ENCODE measurements at places on chromosomes 12 and 14.

- DNase-seq: no peak
Observed at GRCh38 chr12:95177201-95177768, 40.0 kb downstream of the FGD6 start.

GRCh38 chr14:77406718-77407117, 16.6 kb downstream of the NOXRED1 start:
- no peak for DNase-seq

DNA sequence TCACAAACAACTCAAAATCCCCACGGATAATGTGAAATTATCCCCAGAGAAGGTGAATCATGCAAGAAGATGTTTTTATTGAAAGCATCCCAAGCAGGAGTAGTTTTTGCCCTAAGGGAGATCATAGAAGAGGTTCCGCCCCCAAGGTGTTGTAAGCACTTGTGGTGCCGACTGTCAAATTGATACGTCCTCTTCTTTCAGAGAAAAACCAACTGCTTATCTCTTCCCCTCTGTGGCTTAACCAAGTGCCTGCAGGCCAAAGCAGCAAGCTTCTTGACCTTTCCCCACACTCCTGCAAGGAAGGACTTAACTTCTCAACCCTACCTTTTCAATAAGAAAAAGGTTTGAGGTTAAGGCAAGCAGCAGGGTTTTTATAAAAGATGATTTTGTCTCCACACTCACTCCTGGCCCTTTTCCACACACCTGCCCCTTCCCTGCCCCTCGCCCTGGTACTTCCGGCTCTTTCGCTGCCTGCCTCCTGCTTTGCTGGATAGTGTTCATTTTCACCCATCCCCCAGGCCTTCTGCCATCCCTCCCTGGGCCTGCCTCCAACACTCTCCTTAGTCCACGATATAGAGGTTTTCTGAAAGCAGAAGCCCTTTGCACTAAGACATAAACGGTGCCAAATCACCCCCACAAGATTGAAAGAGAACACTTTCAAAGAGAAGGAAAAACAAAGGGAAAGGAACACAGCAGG, 114.5 kb downstream of the EGLN3 start:
- DNase-seq: no peak

GRCh38 chr14:37230551-37231194, 32.9 kb downstream of the MIPOL1 start:
- DNase-seq: no peak

- DNase-seq: no peak
Observed at GRCh38 chr12:3987571-3987970, 114.4 kb upstream of the PARP11 start.

DNA sequence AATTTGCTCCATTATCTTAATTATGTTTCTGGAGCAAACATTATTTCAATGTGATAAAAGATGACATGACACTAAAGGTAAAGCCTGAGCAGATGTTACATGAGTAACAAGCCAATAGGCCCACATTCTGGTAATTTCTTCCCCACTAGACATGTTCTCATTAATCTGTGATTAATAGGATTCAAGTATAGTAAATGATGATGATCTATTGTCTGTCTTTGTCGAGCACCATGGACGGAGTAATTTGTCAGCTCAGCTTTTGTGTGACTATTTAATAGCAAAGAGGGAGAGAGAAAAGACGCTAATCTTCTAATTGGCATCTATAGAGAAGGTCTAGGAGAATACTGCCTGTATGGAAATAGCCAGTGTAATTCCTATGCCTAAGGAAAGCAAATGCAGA, 62.2 kb upstream of the INSM2 start:
- no peak for DNase-seq

GRCh38 chr14:93100570-93100969, 15.2 kb downstream of the ITPK1 start:
- no peak for DNase-seq

GRCh38 chr12:24688601-24689000, 260.3 kb downstream of the BCAT1 start:
- DNase-seq: no peak

- no peak for DNase-seq
Observed at GRCh38 chr14:101333335-101334280, 227.7 kb upstream of the DIO3 start.

DNA sequence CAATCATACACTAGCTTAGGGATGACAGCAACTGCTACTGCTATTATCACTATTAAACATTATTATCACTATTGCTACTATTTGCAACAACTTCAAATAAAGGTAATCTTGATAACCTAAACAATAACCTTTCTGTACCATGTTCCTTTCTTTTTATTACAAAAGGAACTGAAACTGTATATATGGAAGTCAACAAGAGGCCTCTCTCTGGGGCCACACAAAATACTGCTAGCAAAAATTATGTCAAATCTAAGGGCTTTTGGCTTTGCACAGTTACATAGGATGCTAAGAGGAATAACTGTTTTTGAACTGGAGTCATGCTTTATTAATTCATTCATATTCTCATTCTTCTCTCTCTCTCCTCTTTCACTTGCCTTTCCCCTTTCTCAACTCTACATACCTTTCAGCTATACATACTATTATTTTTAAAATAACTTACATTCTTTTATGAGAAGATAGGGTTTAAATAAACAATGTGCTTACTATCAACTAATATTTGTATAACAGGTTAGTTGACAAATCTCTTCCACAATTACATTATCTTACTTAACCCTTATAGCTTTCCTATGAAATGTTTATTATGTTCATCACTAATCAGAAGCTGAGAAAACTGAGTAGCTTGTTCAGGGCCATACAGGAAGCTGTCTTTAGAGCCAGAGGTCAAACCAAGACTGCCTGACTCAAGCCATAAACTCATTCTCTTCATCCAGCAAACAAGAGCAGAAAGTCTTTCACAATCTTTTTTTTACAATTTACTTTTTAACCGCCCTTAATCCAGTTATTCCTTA, 25.7 kb downstream of the SPTSSA start:
- no peak for DNase-seq

DNA sequence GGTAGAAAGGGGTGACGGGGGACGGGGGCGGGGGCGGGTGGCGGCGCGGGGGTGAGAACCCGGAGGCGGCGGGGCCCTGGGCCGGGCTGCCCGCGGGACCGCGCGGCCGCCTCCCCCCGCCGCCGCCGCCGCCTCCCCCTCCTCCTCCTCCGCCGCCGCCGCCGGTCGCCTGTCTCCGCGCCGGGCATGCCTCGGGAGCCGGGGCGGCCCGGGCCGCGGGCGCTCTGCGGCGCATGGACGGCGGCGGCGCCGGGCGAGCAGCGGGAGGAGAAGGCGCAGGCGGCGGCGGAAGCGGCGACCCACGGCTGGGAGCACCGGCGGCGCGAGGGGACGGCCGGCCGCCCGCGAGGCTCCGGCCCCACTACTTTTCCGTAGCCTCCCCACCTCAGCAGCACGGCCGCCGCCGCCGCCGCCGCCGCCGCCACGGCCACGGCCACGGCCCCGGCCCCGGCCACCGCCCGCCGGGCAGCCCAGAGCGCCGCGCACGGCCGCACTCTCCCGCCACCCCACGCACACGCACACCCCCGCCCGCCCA, at the start of gene NPAS3:
Gene NPAS3, plus strand, starts transcription at position 161 of the 535 bp plus-strand sequence.
- no peak for DNase-seq

GRCh38 chr14:94310248-94310647, 12.9 kb downstream of the SERPINA6 start:
- DNase-seq: no peak

DNA sequence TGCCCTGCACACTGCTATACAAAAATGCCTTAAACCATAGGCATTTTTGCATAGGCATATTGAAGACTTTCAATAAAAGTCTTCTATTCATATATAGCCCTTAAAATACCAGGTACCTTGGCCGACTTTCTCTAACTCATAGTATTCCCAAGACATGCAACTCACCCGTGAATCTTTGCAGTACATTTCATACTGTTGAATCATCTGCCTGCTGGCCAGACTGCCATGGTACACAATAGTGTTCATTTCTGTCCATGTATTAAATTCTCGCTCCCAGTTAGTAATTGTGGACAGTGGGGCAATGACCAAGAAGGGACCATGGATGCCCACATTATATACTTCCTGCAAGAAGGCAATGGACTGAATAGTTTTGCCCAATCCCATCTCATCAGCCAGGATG, 24.3 kb upstream of the SUPT16H start:
- no peak for DNase-seq

DNA sequence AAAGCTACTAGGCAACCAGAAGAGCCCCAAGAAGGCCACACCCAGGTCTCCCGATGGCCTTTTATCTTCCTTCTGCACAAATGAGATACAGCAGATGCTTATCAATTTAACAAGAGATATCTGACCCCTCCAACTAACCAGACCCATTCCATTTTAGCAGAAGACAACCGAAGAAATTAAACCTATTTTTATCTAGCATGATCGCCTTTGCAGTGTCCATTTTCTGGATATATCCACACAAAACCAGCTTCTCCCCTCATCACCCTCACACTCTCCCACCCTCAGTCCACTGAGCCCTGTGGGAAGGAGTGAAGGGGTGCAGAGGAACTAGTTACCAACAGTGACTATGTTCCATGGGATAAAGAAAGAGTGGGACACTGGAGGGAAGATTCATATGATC, 20.9 kb upstream of the DHRS4 start:
- DNase-seq: no peak

- DNase-seq: no peak
Observed at GRCh38 chr14:50109342-50109741, 7.0 kb downstream of the VCPKMT start.

DNA sequence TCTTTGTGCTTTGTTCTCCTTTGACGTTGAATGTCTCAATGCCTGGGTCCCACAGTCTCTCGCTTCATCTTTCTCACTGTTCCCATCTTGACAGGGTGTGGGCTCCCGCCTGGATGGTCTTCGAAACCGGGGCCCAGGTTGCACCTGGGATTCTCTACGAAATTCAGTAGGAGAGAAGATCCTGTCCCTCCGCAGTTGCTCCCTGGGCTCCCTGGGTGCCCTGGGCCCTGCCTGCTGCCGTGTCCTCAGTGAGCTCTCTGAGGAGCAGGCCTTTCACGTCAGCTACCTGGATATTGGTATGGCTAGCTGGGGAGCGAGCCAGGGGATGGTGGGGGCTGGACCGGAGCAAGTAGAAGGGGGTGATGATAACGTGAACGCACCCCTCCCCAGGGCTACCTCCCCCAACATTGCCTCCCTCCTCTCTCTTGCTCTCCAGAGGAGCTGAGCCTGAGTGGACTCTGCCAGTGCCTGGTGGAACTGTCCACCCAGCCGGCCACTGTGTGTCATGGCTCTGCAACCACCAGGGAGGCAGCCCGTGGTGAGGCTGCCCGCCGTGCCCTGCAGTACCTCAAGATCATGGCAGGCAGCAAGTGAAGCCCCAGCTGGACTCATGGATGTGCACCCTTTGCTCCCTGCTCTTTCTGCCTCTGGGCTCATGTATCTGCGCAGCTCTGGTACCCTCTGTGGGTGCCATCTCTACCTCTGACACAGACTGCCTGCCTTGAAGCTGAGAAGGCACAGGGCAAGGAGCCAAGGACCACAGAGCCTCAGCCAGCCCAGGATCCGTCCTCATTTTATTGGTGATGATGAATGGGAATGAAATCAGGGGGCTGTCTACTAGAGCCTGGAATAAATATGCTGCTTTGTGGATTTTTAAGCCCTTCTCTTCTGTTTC, 1.5 kb downstream of the NPFF start:
- no peak for DNase-seq

DNA sequence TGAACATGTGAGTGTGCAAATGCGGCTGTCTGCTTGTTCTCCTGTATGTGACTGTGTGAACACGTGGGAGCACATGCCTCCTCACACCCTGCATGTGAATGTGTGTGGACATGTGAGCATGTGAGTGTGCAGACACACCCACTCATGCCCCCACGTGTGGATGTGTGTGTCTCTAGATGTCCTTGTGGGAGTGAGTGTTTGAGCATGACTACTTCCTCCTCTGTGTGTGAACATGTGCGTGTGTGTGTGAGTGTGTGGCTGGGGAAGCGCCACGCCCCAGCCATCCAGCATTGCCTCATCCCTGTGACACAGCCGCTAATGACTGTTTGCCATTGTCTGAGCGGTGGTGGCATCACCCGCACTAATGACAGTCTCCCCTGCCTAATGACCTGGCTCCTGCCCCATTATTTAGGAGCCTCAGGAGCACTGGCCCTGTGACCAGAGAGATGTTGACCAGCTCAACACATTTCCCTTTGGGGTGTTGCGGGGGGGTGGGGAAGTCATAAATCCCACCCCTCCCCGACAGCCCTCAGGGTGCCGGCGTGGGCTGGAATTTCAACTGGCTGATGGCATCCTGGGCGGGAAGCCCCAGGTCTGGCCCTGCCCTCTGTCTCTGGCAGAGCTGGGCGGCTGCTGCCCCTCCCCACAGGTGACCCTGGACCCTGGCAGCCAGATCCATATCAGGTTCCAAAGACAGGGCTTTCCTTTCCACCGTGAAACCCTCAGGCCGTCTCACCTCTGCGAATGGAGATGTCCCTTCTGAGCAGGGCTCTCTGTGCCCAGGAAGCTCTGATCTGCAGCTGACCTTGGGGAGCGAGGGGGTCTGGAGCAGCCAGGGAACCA, 11.5 kb upstream of the KRT80 start:
- no peak for DNase-seq

DNA sequence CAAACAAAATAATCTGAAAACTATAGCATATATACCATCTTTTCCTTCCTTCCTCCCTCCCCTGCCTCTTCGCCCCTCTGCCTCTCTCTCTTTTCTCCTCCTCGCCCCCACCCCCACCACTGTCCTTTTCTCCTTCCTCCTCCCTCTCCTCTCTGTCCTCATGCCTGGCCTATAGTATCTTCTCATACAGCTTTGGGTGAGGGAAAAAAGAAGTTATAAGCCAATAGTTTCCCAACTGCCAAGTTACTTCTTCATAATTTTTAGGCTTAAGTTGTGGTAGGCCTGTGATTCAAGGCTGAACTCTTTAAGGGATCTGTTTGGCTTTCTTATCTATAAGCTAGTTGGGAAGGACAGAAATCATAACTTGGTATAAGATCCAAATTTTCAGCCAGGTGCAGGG, 9.1 kb downstream of the TMED10 start:
- no peak for DNase-seq

- DNase-seq: no peak
Observed at GRCh38 chr12:117034249-117034648, 65.0 kb downstream of the TESC start.

- DNase-seq: no peak
Observed at GRCh38 chr14:89025561-89026236, 201.2 kb downstream of the TTC8 start.

- DNase-seq: no peak
Observed at GRCh38 chr12:41344776-41345470, 156.8 kb downstream of the PDZRN4 start.

DNA sequence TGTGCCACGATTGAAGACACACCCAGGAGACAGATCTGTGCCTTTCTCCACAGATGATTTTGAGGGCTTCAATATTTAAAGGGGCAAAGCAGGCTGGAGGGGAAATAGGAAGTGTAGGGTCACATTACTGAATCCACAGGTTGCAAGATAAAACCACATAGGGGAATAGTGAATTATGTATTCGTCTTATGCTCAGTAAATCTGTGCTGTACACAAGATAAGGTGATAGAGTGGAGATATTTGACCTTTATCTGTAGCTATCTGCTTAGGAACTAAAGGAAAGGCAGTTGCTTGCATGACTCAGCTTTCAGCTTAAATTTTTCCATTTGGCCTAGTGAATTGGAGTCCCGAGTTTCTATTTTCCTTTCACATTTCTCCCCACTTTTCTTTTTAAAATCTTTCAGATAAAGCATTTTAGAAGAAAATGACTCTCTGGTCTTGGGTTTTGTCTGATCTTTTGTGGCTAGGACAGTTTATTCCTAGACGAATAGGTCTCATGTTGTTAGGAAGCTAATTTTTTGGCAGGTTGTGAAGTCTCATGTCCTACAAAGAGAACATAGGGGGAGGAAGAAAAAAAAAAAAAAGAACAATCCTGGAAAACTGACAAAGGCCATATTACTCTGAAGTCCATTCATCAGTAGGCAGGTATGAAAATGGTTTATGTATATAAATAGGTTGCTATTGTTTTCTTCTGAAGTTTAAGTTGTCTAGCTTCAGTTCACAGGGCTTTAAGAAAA, 55.4 kb downstream of the FBXO33 start:
- DNase-seq: no peak
